NCI-H460 (cell line): ENCODE measurements at places on chromosomes 7 and 10. TPM values are rescaled to one million over a fixed set of nuclear protein-coding genes. Genes with fewer than 3 reads are reported as not detected.

Gene CDC14C
- total RNA-seq, result 0.23 TPM in 1 of 2 replicates, not detected in the other

DNA sequence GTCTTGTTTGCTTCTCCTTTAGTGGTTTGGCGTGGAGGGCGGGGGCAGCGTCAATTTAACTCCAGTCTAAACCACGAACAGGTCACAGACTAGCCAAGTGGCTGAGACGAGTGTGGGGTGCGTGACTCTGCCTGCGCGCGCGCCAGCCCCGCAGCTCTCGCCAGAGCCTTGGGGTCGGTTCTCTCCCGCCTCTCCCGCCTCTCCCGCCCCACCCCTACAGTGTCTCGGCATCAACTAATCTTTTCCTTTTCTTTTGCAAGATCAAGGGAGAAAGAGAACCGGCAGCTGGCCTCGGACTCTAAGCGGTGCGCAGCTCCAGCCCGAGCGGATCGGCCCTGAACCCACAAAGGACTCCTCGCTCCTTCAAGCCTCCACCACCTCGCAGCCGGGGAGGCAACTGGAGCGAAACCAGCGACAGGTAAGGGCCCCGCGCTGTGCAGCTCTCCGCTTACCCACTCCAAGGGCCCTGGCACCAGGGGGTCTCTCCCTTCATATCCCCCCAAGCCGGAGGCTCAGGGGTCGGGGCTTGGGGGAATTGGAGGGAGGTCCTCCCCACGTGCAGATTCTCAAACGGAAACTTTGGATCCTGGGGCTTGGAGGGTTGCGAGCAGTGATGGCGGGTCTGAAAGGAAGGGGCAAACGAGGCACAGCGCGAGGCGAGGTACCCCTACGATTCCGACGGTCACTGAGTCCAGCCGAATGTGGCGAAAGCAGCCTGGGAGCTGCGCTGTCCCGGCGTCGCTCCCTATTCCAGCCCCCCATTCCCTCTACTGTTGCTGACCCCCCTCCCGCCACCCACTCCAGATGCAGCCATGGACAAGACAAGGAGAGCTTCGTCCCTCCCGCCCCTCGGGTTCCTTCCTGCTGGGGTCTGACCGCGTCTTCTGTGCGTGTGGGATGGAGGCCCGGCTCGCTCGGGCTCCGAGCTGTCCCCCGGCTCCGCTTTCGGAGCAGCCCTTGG lies 829 bp downstream of the CHRM2 start:
- no peak for DNase-seq

DNA sequence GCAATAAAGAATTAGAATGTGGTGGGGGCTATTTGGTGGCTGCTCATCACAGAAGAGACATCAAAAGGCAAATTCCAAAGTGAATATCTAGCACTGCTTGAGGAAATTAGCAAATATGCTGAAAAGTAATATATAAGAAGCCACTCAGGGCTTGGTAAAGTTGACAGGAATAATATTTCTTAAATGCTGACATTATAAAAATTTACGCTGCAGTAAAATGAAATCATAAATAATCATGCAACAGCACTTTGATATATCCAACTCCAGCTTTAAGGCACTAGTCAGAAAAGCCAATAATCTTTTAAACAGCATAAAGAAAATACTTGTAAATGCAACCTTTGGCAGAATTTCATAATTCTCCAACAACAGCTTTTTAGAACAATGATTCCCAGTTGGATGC lies 36.9 kb downstream of the DNAJC12 start:
- DNase-seq, result no peak

- DNase-seq, result no peak
These were observed 1.1 kb downstream of the KEL start for GRCh38 chr7:142960955-142961512.

DNA sequence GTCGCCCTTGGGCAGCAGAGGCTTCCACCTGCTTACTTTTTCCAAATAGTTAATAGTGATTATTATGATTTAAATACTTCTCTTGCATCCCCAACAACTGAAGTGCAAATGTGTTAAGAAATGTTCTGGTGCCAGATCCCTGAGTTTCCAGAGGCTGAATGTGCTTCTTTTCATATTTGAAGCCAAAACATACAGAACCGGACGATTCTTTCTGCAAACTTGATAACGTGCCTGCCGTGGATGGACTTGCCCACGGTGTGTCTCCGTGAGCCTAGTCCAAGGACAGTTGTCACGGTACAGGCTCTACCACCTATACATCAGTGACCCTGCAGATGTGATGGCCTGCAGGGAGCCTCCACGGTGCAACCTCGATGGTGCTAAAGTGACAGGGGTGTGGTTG lies 198.6 kb upstream of the LYZL2 start:
- DNase-seq, result no peak
